Astrocyte of the hippocampus (primary cell): ENCODE measurements at places on chromosomes 4 and X.

- no peak for DNase-seq
Observed at GRCh38 chrX:44480591-44480990, 62.1 kb downstream of the FUNDC1 start.

- no peak for DNase-seq
Observed at GRCh38 chr4:136862653-136863052, 669.6 kb downstream of the PCDH18 start.

GRCh38 chr4:142369141-142369540 is 477.0 kb downstream of the INPP4B start:
- no peak for DNase-seq

GRCh38 chr4:81142744-81143143 is 72.3 kb downstream of the PRKG2 start:
- DNase-seq, result no peak

DNA sequence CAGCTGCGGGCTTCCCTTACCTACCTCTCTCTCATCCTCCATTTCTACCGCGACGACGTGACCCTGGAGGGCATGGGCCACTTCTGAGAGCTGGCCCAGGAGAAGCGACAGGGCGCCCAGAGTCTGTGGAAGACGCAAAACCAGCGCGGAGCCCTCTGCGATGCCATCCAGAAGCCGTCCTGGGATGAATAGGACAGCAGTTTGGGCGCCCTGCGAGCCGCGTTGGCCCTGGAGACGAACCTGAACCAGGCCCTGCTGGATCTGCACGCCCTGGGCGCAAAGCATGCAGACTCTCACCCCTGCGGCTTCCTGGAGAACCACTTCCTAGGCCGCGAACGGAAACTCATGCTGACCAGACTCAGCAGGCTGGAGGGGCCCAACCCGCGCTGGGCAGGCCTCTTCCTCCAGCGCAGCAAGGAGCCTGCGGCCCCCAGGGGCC is 52.7 kb upstream of the TMPRSS11F start:
- DNase-seq, result no peak

DNA sequence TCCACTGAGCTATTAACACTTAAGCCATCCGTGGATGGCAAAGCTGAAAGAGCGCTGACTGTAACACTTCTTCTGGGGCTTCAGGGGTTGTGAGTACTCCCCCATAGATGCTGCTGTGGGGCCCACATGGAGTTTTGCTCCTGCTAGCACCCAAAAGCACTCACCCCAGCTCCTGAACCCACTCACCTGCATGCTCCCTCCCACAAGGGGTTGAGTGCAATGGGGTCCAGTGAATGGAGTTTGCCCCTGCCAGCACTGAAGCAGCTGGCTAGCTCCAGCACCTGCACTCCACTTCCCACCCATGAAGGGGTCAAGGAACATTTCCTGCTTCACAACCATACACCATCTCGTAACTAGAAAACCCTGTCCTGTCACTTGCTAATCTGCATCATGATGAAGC is 78.9 kb downstream of the IL21 start:
- DNase-seq, result no peak

GRCh38 chrX:129593137-129593536 is 53.1 kb downstream of the OCRL start:
- DNase-seq, result peak; percentile 38

GRCh38 chrX:72371405-72371804 is 65.7 kb upstream of the CITED1 start:
- no peak for DNase-seq

DNA sequence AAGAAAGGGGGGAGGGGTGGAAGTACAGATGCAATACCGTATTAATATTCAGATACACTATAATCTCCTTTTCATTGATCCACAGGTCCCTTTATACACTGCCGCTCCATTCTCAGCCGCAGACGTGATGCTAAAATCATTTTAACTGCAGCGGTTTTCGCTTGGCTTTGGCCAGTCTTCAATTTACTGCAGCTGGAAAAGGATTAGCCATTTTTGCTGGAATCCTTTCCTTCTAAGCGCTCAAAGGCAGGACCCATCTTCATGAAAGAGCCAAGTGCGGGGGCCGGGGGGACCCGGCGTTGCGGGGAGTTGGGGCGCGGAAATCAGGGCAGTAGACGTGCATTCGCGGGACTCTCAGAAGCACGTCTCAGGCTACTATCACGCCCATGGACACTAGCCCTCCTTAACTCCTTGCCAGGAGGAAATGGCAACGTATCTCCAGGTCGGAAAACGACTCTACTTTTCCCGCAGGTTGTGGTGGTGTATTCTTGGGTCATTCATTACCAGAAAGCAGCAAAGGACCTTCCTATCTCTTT is 1.7 kb upstream of the PCDH10 start:
- no peak for DNase-seq

GRCh38 chr4:109432696-109433095 is 919 bp upstream of the SEC24B start:
- peak; percentile 70 for DNase-seq

DNA sequence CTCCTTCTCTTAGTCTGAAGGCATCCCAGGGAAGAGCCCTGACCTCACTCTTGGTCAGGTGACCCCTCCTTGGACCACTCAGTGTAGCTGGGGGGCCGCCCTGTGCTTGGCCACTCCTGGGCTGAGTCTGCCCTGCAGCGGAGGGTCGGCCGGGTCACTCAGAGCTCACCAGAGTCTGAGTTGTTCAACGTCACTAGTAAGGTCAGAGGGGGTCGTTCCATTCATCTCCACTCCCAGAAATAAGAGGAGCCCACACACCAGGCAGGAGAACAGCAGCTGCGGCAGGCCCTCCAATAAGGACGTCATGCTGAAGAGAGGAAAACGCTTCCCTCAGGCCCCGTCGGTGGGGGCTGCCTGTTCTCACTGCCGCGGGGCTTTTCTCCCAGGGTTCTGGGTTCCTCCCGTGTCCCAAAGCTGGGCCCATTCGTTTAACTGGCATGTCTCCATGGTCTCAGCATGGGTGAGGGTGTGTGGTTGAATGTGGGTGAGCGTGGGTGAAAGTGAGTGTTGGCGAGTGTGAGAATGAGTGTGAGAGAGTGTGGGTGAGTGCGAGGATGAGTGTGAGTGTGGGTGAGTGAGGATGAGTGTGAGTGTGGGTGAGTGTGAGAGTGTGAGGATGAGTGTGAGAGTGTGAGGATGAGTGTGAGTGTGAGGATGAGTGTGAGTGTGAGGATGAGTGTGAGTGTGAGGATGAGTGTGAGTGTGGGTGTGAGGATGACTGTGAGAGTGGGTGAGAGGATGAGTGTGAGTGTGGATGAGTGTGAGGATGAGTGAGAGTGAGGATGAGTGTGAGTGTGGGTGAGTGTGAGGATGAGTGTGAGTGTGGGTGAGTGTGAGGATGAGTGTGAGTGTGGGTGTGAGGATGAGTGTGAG is 47.7 kb downstream of the ING2 start:
- no peak for DNase-seq

DNA sequence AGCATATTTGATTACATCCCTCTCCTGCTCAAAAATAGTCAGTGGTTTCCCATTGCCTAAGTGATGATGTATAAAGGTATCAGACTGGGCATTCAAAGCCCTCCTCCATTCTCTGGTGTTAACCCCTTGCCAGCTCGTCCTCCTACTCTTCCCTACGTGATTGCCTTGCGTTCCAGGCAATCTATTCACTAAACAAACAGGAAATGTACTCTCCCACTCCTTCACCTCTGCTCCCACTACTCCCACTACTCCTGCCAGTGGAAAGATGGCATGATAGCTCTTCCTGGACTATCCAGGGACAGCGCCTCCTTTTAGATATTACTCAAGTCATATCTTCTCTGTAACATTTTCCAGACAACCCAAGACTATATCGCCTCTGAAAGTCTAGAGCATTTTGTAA is 5.8 kb downstream of the DGAT2L6 start:
- no peak for DNase-seq

DNA sequence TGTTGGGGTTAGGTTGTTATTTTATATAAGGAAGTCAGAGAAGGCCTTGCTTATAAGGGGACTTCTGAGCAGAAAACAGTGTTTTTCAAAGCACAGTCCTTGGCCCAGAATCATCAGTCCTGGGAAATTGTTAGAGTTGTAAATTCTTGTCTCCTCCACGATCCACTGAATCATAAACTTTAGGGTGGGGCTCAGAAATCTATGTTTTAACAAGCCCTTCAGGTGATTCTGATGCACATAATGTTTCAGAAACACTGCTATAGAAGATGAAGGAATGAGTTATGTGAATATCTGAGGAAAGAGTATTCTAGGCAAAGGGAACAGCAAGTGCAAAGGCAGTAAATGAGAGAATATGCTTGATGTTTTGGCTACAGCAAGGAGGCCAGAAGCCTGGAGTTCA is 121.8 kb downstream of the COL4A6 start:
- no peak for DNase-seq

DNA sequence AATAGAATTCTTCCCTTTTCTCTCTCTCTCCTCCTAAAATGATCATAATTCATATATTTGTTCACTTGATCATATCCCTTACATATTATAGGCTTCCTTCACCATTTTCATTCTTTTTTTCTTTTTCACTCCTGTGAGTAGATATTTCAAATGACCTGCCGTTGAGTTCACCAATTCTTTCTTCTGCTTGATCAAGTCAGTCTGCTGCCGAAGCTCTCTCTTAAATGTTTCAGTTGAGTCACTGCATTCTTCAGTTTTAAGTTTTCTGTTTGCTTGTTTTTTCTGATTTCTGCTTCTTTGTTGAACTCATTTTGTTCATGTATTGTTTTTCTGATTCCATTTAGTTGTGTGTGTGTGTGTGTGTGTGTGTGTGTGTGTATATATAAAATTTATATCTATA is 354.3 kb downstream of the GPAT3 start:
- DNase-seq, result peak; percentile 39
